ENCODE measurements at places on chromosomes 11 and 22.
A peak's percentile ranks its signal among the peaks of the same experiment; 100 is the strongest.

GRCh38 chr11:1106387-1106786, 31.7 kb downstream of the MUC2 start:
- no peak for DNase-seq

DNA sequence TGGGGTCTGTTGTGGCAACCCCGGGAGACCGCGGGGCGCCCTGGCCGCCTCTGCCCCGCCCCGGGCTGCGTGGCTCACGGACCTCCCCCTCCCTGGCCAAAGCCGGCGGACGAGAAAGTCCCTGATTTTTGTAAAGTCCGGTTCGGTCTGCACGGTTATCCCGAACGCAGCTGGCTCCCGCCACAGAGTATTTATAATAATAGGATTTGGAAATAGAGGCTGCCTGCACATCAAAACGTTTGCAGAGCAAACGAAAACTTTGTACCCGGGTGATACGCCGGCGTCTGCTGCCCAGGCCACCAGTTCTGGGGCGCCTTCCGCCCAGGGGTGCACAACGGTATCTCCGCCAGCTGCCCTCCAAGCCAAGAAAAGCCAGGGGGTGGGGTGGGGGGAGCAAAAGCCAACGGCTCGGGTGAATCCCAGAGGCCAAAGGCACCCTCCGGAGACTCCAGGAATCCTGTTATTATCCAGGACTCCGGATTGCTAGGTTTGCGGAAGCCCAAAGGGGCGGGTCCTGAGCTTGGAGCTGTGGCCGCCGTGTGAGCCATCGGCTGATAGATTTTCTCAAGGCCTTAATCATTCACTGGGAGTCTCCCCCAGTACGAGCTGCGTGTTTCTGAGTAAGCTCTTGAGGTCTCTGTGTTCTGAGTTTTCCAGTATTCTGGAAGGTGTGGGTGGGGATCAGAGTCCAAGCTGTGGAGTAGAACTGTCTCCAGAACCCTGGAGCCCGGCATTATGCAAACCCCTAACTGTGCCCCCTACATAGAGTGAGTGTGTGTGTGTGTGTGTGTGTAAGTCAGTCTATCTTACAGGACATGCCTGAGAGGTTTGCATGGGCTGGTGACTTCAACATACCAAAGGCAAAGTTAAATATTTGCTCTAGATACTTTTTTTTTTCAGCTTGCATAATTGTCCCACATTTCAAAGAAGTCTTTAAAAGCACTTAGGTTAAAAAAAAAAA, 673 bp upstream of the SHANK2 start:
- no peak for DNase-seq

- DNase-seq = no peak
Observed at GRCh38 chr11:35358391-35358790, 61.0 kb downstream of the SLC1A2 start.

DNA sequence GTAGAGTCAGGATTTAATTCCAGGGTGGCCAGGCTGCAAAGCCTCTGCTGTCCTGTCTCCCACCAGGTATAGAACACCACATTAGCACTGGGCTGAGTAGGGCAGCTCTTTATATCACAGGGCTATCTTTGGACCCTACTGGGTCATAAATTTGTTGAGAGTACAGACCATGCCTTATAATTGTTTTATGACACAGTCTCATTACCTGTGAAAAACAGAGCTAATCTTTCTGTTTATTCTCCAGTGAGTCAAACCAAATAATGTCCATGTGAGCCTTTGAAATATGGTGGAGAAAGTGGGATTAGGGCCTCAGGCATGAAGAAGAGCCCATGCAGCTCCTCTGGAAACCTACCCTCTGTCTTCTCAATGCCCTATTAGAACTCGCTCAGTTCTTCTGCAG, 49.6 kb upstream of the KIRREL3 start:
- no peak for DNase-seq

- peak; percentile 82 for DNase-seq
Observed at GRCh38 chr11:68447015-68447801, 13.3 kb upstream of the PPP6R3 start.

DNA sequence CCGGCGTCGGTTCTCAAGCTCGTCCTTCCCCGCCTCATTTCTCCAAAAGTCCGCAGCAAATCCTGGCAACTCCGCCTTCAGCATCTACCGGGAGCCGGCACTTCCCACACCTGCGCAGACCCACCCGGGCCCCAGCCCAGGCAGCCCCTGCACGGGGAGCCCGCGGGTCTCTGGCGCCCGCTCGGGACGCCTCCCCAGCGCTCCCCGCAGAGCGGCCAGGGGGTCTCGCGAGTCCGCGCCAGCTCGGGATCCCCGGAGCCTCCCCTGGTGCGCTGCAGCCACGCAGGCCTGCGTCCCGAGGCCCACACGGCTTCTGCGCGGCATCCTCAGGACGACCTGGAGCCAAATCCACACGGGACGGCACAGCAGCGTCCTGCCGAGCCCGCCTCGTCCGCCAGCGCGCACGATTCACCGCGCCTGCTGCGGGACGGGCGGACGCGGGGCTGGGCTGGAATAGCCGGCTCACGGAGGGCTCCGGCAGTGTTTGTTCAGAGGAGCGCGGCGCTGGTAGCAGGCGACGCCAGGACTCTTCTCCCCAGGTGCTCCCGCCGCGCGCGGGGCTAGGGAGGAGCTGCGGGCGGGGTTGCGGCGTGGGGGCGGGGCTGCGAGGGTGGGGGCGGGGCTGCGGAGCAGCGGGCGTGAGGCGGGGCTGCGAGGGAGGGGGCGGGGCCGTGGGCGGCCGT, 816 bp upstream of the PHRF1 start:
- DNase-seq = no peak

DNA sequence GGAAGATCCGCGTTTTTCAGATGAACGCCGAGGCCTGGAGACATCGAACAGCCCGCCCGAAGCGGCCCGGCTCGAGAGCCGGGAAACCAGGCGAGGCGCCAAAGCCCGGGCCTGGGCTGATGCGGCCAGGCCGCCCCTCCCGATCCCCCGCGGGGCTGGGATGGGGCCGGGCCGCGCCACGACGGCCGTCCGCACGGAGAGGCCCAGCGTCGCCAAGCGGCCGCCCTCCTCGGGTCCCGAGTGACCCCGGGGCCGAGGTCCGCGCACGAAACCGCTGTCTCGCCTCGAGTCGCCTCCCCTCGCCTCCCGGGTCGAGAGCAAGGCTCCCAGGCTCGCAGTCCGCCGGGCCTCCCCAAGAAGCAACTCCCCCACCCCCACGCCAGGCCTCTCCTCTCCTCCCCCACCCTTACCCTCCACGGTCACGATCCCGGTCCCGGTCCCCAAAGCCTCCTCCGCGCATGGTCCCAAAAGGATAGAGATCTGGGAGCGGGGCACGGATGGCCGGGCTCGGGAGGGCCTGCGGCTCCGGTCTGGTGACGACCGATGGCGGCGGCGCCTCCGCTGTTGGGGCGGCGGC, 482 bp downstream of the DDX17 start:
- peak; percentile 73 for DNase-seq

DNA sequence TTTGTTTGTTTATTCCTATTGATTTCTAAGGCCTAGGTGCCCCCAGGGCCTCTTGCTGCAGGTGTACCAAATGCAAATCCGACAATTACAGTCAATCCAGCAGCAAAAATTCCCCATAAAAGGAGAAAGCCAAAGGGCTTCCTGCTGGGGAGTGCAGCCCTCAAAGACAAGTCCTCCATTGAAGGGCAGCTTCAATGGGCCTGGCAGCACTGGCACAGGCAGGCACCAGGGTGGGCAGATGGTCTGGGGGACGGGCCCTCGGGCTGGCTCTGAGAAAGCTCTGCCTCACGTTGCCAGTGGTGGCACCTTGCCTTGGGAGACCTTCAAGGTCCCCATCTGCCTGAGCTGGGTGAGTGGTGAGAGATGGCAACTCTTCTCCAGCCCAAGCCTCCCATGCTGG, 128.0 kb downstream of the DSCAML1 start:
- DNase-seq = peak; percentile 60

- peak; percentile 89 for DNase-seq
Observed at GRCh38 chr11:88709567-88709966, 356.2 kb downstream of the GRM5 start.

GRCh38 chr11:65918211-65919140, at the start of gene C11orf68:
Gene C11orf68 (minus strand): TSS chr11:65919062. CDS start chr11:65919031, 31 bp downstream.
- DNase-seq = no peak

DNA sequence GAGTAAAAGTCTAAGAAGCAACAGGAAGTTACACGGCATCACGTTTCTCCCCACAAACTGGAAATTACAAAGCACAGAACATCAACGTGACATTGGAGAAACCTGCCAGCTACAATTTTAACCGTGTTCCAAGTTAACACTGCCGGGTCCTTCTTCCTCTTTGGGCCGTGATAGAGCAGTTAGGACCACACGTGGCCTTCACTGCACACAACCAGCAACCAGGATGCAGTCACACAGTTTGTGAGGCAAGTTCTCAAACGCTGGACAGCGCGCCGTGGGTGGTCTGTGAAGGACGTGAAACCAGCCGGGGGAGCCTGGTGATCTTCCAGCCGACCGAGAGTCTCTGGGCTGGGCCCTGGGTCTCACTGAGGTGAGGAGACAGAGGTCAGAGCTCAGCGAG, 14.6 kb downstream of the C11orf21 start:
- DNase-seq = no peak

DNA sequence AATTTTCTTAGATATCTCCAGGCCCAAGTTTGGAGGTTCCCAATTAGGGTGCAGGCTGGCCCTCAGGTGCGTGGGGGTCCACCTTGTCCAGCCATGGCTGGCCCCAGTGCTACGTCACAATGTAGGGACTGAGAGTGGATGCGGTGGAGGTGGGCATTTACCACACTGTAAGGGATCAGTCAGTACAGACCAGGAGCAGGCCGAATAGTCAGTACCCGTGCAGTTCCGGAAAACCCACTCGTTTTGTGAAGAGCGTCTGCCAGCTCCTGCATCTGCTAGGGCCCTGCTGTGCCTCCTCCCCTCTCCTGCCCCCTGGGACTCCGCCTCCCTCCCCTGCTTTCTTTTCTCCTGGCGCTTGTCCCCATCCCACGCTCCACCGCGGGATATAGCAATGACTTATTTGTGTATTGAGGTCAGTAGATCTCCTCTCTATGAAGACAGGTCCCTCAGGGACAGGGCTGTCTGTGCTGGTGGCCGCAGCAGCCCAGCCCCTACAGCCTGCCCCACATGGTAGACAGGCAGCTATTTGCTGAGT, 50.4 kb upstream of the SEPTIN5 start:
- peak; percentile 35 for DNase-seq

Measured in Ammon's horn (tissue), 1 donor.